ENCODE measurements at places on chromosomes 5 and 9. TPM values are rescaled to one million over a fixed set of nuclear protein-coding genes. Genes with fewer than 3 reads are reported as not detected.

DNA sequence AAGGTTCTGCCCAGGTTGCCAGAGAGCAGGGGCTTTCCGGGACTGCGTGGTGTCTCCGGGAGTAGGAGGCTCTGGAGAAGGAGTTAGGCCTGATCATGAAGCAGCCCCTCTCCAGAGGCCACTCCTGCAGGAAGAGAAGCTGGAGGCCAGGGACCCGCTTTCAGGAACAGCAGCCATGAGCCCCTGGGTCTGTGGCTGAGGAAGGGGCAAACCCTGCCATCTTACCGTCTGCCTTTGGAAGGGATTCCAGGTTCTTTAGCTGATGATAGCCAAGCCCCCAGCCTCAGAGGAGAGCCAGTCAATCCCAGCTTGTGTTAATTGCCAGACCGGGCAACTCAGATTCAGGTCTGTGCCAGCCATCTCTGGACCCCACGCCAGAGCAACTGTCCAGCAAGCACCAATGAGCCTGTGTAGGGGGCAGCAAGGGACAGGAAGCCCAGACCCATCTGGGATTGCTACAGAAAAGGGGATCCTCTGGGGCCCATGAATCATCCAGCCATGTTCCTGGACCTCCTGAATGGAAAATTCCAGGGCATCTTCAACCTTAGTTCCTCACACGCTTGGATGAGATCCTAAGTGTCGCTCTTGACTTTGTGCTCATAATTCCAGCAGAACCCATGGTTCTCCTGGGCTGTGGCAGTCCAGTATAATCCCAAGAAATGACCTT is 42.7 kb upstream of the MVB12B start:
- DNase-seq = no peak

DNA sequence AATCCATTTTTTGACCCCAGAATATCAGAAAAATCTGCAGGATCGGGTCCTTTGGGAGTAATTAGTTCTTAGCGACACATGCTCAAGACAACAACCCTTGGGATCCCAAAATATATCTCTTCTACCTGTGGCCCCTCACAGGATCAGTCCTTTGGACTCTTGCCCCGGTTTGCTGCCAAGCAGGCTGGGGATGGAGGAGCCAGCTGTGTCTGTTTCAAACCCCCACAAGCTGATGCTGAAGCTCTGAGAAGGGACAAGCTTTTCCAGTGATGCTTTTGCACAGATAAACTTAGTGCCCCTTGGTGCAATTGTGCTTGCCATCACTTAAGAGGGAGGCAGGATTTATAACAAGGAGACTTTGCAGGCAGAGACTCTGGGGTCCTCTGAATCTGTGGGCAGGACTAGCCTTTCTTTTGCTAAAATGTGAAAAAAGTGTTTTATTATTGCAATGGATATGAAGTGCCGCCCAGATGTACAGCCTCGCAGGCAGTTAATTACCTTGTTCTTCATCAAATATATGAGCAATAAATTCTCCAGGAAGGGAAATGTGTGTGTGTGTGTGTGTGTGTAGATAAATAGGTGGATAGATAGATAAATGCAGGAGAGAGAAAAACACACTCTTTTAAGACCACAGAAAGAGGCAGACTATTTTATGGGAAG is 9.6 kb upstream of the LHX2 start:
- DNase-seq = no peak

DNA sequence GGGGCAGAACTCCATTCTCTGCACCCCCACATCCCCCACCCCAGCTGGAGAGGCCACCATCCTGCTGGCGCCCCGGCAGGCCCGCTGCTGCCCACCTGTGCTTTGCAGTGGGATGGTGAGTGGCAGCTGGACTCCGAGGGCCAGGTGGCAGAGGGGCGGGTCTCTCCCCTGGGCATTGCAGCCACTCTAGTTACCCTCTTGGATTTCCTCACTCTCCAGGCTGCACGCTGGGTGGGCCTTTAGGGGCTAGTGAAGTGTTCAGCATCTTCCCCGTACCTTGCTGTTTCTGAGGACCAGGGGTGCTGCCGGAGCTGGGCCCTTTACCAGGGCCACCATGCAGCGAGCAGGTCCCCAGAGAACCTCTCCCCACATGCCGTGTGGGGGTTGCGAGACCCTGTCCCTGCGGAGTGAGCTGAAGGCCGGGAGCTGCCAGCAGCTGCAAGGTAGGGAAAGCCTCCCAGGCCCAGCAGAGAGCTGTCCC is 88.4 kb upstream of the SH3PXD2B start:
- DNase-seq = no peak

DNA sequence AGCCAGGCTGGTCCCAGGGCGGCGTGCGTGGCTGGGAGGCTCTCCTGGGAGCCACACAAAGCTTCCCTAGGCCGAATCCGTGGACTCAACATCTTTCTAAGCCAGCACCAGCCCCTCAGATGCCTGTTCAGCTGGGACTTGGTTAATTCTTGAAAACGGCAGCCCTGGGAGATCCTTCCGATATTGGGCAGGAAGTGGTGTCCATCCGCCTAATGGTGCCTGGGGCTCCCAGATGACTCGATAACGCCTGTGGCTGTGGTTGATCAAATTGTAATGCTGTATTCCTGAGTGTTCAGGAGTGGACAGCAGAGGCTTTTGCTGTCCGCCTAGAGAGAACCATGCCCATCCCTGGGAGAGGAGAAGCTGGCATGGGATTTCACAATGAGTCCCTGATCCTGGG is 14.1 kb downstream of the KCNT1 start:
- no peak for DNase-seq

DNA sequence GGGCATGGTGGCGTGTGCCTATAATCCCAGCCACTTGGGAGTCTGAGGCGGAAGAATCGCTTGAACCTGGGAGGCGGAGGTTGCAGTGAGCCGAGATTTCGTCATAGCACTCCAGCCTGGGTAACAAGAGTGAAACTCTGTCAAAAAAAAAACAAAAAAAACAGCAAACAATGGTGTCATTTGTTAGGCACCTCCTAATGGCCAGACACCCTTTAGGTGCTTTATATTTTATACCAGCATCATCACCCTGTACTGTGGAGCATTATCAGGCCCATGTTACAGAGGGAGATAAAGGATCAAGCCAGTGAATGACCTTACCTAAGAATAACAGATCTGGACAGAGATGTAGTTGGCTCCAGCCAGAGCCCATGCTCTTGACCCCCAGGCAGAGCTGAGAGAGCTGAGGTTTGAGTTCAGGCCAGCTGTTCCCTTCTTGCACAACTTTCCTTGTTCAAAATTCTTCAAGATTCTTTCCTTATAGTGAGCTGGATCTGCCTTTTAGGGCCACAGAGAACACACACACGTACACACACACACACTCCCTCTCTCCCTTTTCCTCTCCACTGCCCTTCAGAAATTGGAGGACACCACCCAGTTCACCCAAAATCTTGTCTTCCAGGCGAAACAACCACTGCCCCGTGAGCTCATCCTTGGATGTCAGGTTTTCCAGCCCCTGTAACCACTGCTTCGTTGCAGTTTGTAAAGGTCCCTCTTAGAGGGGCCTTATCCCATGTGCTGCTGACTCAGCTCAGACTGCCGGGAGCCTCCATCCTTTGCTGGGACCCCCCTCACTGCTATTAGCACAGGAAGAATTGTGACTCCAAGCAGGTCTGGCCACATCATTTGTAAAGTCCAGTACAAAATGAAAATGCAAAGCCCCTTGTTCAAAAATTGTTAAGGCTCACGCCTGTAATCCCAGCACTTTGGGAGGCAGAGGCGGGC is 10.4 kb upstream of the PTGES start:
- no peak for DNase-seq

- DNase-seq = no peak
Measured at GRCh38 chr9:114384836-114385396, 2.9 kb downstream of the AKNA start.

- DNase-seq = no peak
Measured at GRCh38 chr9:5790923-5791322, 42.0 kb downstream of the ERMP1 start.

DNA sequence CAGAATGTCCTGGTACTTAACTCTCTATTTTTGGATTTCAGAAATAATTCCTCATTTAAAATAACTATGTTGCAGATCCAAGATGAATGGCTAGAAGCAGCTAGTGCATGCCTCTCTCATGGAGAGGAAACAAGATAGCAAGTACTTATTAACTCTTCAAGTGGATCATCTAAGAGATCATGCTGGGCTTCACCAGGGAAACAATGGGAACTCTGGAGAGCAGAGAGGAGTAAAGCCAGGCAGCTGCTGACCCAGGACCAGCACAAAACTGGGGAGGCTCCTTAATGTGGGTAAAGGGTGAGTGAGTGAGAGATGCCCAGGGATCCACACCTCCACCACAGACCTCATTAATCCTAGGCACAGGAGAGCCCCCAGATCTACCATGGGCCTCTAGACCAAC is 897.8 kb upstream of the ACO1 start:
- no peak for DNase-seq

GRCh38 chr5:118407958-118408357 is 580.4 kb downstream of the DTWD2 start:
- no peak for DNase-seq

- peak; percentile 77 for DNase-seq
Measured at GRCh38 chr9:99118782-99119466, 14.0 kb downstream of the TGFBR1 start.

DNA sequence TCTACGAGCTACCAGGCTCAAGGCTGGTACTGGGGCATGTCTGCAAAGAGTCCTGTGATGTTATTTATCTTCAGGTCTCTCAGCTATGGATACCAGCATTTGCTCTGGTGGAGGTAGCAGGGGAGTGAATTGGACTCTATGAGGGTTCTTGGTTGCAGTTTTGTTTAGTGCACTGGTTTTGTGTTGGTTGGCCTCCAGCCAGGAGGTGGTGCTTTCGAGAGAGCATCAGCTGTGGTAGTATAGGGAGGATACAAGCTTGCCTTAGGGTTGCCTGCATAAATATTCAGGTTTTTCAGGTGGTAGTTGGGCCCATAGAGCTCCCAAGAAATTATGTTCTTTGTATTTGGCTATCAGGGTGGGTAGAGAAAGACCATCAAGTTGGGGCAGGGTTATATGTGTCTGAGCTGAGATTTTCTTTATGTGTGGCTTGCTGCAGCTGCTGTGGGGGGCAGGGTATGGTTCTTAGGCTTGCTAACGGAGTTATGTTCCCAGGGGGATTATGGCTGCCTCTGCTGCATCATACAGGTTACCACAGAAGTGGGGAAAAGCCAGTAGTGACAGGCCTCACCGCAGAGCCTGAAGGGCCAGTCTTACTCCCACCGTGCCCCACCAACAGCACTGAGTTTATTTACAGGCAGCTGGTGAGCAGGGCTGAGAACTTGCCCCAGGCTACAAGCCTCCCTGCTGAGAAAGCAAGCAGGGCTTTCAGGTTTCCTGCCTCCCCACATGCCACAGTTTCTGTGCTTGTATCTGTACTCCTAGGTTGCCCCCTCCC is 9.7 kb upstream of the RIOK2 start:
- DNase-seq = no peak

DNA sequence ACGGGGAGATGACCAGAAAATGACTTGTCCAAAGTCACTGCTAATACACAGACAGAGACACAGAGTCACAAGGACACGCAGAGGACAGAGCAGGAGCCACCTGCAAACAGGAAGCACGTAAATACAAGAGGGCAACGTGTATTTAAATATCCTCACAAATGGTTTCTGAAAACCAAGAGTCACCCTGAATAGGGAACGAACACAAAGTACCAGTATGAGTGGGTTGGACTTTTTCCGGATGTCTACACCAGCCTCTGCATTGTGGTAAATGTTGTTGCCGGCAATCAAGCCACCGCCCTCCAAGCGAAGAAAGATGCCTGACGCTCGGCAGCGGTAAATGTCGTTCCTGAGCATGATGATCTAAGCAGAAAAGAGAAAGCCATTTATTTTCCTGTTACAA is 44.5 kb downstream of the FBXO10 start:
- DNase-seq = peak; percentile 75

DNA sequence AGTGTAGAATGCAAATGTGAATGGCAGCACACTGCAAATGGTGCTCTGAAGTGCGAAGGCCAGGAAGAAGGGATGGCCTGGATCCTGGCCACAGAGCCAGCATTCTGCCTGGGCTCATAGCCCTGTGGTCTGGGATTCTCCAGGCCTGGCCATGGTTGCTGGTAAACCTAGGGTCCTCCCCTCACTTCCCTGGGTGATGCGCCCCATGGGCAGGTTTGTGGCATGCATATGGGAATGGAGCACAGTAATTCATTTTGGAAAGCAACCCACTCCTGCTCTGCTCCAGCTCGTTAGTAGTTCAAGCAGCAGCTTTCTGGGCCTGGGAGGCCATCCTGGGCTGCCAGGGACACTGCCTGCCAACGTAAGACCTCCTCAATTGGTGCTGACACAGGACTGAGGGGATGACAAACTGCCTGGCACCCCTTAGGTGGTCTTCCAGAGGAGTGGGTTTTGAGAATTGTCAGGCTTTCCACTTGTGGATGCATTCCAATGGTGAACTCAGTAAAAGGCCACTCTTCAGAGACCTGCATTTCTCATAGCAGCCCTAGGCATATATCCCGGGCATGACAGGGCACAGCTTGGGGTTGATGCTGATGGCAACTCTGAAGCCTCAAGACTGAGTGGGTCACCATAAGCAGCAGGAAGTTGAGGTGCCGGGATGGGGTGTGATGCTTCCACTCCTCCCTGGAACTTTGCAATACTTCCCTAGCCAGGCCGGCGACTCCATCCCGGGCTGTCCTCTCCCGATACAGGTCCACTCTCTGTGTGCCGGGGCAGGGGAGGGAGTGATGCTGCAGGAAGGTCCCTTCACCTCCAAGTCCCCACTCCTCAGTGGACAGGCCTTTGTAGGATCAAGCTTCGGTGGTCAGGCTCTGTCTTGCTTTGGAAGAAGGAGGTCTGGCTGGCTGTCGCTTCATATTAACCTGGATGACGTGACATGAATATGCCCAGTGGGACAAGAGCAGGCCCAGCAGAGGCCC is 1.2 kb upstream of the SLC25A48 start:
- DNase-seq = no peak

DNA sequence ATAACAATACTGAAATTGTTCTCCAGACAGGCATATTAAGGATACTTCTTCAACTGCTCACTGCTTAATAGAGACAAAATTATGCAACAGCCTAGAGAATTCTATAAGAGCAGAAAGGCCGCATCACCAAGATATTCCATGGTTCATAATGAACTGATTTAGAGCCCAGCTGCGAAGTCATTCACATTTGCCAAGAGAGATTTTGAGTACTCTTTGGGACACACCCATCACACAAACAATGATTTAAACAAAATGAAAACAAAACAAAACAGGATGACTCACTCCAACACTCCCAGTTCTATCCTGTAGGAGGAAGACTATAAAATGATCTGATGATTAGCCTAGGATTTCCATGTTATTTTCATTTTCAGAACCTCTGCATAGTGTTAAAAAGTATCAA is 145.7 kb upstream of the GNA14 start:
- DNase-seq = no peak

DNA sequence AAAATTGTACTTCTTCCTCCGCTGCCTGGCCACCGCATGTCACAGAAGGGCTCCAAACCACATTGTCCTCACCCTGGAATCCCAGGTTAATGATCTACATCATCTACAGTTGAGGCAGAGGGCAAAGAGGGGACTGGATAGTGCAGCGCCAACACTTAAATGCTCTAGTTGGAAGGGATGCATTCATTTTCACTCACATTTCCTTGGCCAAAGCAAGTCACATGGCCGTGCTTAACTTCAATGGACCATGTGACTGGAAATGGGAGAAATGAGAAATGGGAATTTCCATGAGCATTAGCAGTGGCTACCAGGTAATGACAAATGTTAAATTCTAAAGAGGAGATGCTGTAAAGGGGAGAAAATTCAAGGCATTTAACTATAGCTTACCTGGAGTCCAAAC is 13.3 kb upstream of the GNAQ start:
- no peak for DNase-seq

GRCh38 chr5:82885627-82886389 is 191.4 kb downstream of the TMEM167A start:
- DNase-seq = no peak

- DNase-seq = no peak
Measured at GRCh38 chr5:153623751-153624450, 133.4 kb downstream of the GRIA1 start.

CDH12 gene
- not detected for total RNA-seq

FGF1 gene
- total RNA-seq = not detected

MARCOL gene
- not detected for total RNA-seq

TRAF1 gene
- 8.9 TPM for total RNA-seq

All from Peyer's patch (tissue), 4 donors.